ENCODE measurements at places on chromosomes 1 and 21. TPM values are rescaled to one million over a fixed set of nuclear protein-coding genes. Genes with fewer than 3 reads are reported as not detected.
A peak's percentile ranks its signal among the peaks of the same experiment; 100 is the strongest.

GRCh38 chr1:2791027-2791760 lies 10.3 kb downstream of the TTC34 start:
- H3K4me1 ChIP-seq, result peaks cover 5% of the 10 kb centered on the region
- no peaks in the 10 kb centered on the region for H3K36me3 ChIP-seq
- no peak for DNase-seq
- peaks cover 23% of the 10 kb centered on the region for H3K27me3 ChIP-seq
- H3K4me3 ChIP-seq, result no peak overlapping the region

- peaks cover 2% of the 10 kb centered on the region for H3K4me1 ChIP-seq
- no peak overlapping the region for H3K4me3 ChIP-seq
- no peak for DNase-seq
- no peaks in the 10 kb centered on the region for H3K36me3 ChIP-seq
- peaks cover 28% of the 10 kb centered on the region for H3K27me3 ChIP-seq
Observed at GRCh38 chr1:28807046-28807445, 4.9 kb upstream of the OPRD1 start.

- H3K4me1 ChIP-seq, result peaks cover 85% of the 10 kb centered on the region
- H3K36me3 ChIP-seq, result peaks cover 25% of the 10 kb centered on the region
- H3K4me3 ChIP-seq, result peak overlapping the region; percentile 76
- H3K27ac ChIP-seq, result peak overlapping the region; percentile 98
Observed at GRCh38 chr1:111602974-111603373, 16.6 kb upstream of the RAP1A start.

SHISAL2A gene
- total RNA-seq, result 10.8 TPM

GRCh38 chr1:98949166-98949565 lies 55.5 kb downstream of the PLPPR5 start:
- H3K27ac ChIP-seq, result no peak overlapping the region
- DNase-seq, result no peak
- H3K36me3 ChIP-seq, result no peaks in the 10 kb centered on the region
- H3K4me1 ChIP-seq, result no peaks in the 10 kb centered on the region

KCNJ9 gene
- not detected for total RNA-seq

GRCh38 chr1:87600055-87600850 lies 271.6 kb downstream of the LMO4 start:
- H3K36me3 ChIP-seq, result no peaks in the 10 kb centered on the region
- no peak overlapping the region for H3K4me3 ChIP-seq
- H3K4me1 ChIP-seq, result peaks cover 4% of the 10 kb centered on the region
- no peaks in the 10 kb centered on the region for H3K27me3 ChIP-seq
- H3K27ac ChIP-seq, result no peak overlapping the region
- DNase-seq, result no peak

GRCh38 chr1:235101558-235102258 lies 26.9 kb downstream of the TOMM20 start:
- peaks cover 35% of the 10 kb centered on the region for H3K4me1 ChIP-seq
- no peak overlapping the region for H3K27ac ChIP-seq
- no peak overlapping the region for H3K4me3 ChIP-seq
- peaks cover 5% of the 10 kb centered on the region for H3K36me3 ChIP-seq
- peaks cover 11% of the 10 kb centered on the region for H3K27me3 ChIP-seq
- DNase-seq, result peak; percentile 15

GRCh38 chr1:9058465-9058864 lies 11.0 kb downstream of the SLC2A5 start:
- H3K27ac ChIP-seq, result no peak overlapping the region
- peaks cover 3% of the 10 kb centered on the region for H3K27me3 ChIP-seq
- H3K4me3 ChIP-seq, result no peak overlapping the region
- DNase-seq, result no peak
- H3K36me3 ChIP-seq, result no peaks in the 10 kb centered on the region

DNA sequence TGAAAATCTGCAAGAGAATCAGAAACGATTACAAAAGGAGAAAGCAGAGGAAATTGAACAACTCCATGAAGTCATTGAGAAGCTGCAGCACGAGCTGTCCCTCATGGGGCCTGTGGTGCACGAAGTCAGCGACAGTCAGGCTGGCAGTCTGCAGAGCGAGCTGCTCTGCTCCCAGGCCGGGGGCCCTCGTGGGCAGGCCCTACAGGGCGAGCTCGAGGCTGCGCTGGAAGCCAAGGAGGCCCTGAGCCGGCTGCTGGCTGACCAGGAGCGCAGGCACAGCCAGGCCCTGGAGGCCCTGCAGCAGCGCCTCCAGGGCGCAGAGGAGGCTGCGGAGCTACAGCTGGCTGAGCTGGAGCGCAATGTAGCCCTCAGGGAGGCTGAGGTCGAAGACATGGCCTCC lies 47.5 kb upstream of the DIP2A start:
- no peak for DNase-seq
- H3K36me3 ChIP-seq, result peaks cover 26% of the 10 kb centered on the region
- H3K27me3 ChIP-seq, result no peaks in the 10 kb centered on the region
- peaks cover 7% of the 10 kb centered on the region for H3K4me1 ChIP-seq

DNA sequence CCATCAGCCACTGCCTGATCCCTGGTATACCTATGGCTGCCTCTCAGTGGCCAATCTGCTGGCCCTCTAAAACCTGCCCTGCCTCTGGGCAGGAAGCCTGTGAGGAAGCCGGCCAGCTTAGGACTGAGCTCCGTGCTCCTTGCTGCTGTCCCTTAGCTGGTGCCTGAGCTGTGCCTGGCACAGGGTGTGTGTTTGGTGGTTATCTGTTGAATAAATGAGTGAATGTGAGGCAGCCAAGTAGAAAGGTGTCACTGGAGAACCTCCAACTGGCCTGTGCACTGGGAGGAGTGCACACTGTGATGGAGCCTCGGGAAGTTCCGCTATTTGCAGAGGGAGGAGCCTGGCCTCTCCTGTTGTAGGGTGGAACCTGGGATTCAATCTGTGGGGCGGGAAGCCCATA lies 63.4 kb upstream of the STUM start:
- no peaks in the 10 kb centered on the region for H3K36me3 ChIP-seq
- H3K27me3 ChIP-seq, result peaks cover 41% of the 10 kb centered on the region
- H3K4me3 ChIP-seq, result no peak overlapping the region
- H3K4me1 ChIP-seq, result no peaks in the 10 kb centered on the region
- no peak overlapping the region for H3K27ac ChIP-seq

NPHS2 gene
- total RNA-seq, result not detected

DNA sequence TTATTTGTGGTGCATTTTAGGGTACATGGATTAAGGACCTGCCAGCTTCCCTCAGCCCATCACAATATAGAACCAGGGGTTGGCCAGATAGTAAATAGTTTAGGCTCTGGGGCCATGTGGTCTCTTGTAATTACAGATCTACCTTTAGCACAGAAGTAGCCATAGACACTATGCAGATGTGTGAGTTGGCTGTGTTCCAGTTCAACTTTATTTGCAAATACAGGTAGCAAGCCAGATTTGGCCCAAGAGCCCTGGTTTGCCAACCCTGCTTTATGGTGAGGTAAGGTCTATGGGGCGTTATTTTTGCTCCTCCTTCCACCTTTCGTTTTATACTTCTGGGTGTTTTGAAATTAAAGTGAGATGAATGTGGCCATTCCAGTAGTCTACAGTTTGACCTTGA lies 48.7 kb downstream of the MRPS6 start:
- no peak overlapping the region for H3K4me3 ChIP-seq
- H3K4me1 ChIP-seq, result peaks cover 4% of the 10 kb centered on the region
- no peak overlapping the region for H3K27ac ChIP-seq
- peaks cover 62% of the 10 kb centered on the region for H3K36me3 ChIP-seq
- no peak for DNase-seq

TMEM269 gene
- total RNA-seq, result not detected

DNA sequence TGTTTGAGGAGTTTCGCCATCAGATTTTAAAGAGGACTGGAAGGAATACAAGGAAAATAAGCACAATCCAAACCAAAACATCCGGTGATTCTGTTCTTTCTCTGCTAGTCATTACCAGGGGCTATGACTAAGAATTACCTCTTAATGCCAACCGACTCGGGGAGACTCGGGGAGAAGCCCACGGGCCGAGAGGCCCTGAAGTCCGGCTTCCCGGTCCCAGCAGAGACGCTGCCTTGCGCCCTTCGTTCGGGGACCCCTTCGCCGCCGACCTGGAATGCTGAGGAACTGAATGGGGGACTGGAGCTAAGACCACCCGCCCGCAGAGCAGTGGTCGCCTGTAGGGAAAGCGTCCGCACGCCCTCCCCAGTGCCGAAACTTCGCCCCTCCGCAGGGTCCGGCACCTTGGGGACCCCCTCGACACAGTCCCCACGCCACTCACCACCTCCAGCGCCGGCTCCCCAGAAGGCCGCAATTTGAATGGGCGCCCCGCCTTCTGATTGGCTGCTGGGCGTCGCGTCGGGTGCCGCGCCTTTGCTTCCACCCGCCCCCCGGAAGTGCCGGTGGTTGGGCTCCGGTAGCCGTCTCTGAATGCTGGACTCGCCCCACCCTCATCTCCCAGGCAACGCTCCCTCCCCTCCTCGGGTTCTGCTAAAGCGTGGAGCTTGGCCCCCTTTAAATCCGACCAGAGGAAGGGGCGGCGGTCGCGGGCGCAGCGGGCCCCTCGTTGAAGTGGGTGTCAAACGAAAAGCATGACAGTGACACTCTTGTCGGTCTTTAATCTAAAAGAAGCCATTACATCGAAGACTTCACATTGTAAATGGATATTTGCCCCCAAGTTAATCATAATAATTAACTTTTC lies at the start of gene KIF14:
Gene KIF14, minus strand, starts transcription at position 479 of the 859 bp plus-strand sequence. CDS start 2,028 bp downstream, outside the sequence.
- DNase-seq, result peak; percentile 96
- H3K36me3 ChIP-seq, result peaks cover 35% of the 10 kb centered on the region
- H3K4me3 ChIP-seq, result peak within 1 kb of the TSS; percentile 90

DNA sequence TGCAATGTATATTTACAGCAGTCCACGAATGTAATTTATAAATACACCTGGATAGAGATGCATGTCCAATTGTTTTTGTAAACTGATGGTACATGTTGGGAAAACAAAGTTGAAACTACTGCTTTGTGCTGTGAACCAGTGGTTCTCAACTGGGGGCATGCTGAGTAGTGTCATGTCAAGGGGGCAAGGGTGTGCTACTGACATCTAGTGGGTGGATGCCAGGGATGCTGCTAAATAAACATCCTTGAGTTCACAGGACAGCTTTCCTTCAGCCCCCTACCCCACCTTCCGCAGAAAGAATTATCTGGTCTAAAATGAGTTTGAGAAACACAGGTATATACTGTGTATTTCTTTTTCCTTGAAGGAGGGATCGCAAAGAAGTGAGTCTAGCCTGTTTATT lies 95.9 kb downstream of the RASAL2 start:
- H3K27ac ChIP-seq, result no peak overlapping the region
- H3K4me1 ChIP-seq, result no peaks in the 10 kb centered on the region

- peak overlapping the region; percentile 27 for H3K27ac ChIP-seq
- no peaks in the 10 kb centered on the region for H3K27me3 ChIP-seq
- no peak for DNase-seq
- peaks cover 41% of the 10 kb centered on the region for H3K36me3 ChIP-seq
- no peak overlapping the region for H3K4me3 ChIP-seq
Observed at GRCh38 chr1:31902510-31902860, 35.7 kb downstream of the PTP4A2 start.

DNA sequence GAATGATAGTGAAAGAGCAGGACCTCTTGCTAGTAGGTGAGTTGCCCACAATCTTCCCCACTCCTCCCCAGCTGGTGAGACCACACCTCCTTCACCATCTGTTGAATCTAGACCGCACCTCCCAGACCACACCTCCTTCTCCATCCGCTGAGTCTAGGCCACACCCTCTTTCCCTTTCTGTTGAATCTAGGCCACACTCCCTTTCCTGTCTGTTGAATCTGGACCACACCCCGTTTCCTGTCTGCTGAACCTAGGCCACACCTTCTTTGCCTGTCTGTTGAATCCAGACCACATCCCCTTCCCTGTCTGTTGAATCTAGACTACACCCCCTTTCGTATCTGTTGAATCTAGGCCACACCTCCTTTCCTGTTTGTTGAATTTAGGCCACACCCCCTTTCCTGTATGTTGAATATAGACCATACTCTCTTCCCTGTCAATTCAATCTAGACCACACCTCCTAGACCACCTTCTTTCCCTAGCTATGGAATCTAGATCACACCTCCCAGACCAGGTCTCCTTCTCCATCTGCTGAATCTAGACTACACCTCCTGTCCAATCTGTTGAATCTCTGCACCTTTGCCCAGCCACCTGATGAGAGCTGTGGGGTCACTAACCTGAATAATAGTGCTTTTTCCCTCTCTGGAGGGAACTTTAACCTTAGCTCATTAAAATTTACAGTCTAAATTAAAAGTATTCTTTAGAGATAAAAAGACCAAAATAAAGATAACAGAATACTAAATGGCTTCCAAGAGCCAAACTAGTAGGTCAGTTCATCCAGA lies 116.3 kb downstream of the DAB1 start:
- peak overlapping the region; percentile 69 for H3K4me3 ChIP-seq
- peaks cover 7% of the 10 kb centered on the region for H3K36me3 ChIP-seq
- H3K4me1 ChIP-seq, result peaks cover 37% of the 10 kb centered on the region

CRYBG2 gene
- total RNA-seq, result 1.9 TPM

- peaks cover 35% of the 10 kb centered on the region for H3K36me3 ChIP-seq
- DNase-seq, result no peak
- H3K4me1 ChIP-seq, result peaks cover 16% of the 10 kb centered on the region
- H3K27me3 ChIP-seq, result peaks cover 10% of the 10 kb centered on the region
Observed at GRCh38 chr1:233639611-233640010, 25.7 kb downstream of the KCNK1 start.

CD1D gene
- not detected for total RNA-seq

TAS1R1 gene
- total RNA-seq, result 0.08 TPM

GRCh38 chr1:53498555-53499131 lies 39.4 kb downstream of the DMRTB1 start:
- H3K4me1 ChIP-seq, result peaks cover 4% of the 10 kb centered on the region
- H3K4me3 ChIP-seq, result no peak overlapping the region
- H3K36me3 ChIP-seq, result no peaks in the 10 kb centered on the region
- no peak for DNase-seq
- no peak overlapping the region for H3K27ac ChIP-seq
- no peaks in the 10 kb centered on the region for H3K27me3 ChIP-seq

PLA2G2D gene
- not detected for total RNA-seq

SPATA17 gene
- not detected for total RNA-seq

DNA sequence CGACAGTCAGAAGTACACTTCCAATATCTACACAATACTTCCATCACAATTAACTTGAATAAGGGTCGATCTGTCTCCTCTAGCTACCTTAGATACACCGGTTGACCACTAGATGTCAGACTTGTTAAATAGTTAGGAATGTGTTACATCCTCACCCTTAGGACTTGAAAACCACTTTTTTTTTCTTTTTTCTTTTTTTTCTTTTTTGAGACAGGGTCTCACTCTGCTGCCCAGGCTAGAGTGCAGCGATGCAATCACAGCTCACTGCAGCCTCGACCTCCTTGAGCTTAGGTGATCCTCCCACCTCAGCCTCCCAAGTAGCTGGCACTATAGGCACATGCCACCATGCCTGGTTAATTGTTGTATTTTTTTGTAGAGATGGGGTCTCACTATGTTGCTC lies 120.4 kb upstream of the GREM2 start:
- H3K27me3 ChIP-seq, result no peaks in the 10 kb centered on the region
- H3K4me1 ChIP-seq, result no peaks in the 10 kb centered on the region
- no peak overlapping the region for H3K27ac ChIP-seq
- H3K36me3 ChIP-seq, result no peaks in the 10 kb centered on the region
- DNase-seq, result no peak

DNA sequence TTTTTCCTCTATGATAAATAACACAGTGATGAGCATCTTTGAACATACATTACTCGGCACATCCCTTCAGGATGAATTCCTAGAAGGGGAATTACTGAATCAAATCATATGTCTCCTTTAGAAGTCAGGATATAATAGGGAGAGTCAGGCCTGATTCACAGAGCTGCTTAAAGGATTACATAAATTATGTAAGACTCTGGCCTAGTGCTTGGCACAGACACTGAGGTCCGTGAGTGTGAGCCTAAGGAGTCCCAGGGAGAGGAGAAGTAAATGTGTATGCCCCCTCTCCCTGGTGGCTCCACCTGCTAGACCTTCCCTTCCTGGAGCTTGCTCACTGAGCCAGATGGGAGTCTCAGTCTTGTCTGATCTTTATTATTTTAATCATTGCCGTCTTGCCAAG lies 8.6 kb upstream of the FOXE3 start:
- peaks cover 11% of the 10 kb centered on the region for H3K27me3 ChIP-seq
- H3K36me3 ChIP-seq, result no peaks in the 10 kb centered on the region
